Stimulated activated CD8-positive, alpha-beta memory T cell treated with anti-CD3 and anti-CD28 coated beads, Interleukin-4, amount 100 ng/mL, for 1 hour (primary cell): ENCODE measurements at places on chromosomes 12 and 14.

DNA sequence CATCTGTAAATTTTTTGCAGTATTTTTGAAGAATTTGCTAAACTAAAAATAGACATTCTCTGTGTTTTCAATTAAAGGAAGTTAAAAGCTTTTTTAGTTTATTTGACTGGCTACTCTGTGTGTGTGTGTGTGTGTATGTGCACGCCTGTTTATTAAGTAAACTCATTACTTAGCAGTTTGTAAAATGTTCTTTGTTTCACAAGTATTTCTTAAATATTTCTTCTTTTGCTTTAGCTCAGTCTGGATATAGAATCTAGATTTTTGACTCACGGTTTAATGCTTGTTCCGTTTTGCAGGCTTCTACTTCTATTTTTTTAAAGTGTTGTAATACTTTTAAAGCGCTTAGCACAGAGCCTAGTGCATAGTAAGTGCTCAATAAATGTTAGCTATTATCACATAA, 46.5 kb upstream of the KCNMB4 start:
- no peak for DNase-seq

DNA sequence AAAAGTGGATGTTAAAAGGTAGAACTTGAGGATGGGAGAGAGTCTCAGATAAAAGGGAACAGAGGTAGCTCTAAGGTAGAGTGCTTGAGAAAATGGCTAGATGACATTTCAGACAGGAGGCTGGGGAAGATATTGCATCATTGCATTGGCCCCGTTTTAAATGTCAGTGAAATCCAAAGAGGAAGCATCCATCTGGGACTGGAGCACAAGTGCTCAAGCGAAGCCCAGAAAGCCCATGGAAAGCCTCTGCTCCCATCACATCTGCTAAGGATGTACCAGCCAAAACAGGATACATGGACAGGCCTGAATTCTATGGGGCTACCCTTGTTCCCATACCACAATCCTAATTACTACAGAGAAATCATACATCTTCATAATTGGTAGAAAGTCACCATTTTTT, 581.5 kb upstream of the TMEM132C start:
- DNase-seq, result no peak

DNA sequence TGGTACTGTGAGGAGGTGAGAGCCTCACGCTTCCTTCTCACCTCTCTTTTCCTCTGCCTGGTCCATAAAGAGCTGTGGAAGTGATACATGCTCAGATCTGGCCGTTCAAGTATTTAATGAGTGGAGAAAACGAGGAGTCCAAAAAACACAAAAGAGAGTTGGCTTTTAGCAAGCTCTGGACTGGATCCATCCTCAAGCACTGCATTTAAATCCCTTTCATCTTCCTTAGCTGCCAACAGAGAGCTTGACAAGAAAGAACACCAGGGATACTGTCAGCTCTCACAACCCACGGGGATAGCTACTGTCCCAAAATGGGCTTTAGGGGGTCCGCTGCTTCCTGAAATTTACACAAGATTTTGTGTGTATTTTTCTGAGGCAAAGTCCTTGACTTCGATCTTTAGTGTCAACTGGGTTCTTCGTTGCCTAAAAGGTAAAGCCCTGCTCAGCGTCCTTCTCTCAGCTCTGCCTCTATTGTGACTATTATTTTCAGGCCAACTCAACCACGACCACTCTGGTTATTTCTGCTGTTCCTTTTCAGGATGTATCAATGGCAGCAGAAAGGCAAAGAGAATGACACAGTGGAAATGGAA, 120.9 kb downstream of the TMTC1 start:
- DNase-seq, result no peak

DNA sequence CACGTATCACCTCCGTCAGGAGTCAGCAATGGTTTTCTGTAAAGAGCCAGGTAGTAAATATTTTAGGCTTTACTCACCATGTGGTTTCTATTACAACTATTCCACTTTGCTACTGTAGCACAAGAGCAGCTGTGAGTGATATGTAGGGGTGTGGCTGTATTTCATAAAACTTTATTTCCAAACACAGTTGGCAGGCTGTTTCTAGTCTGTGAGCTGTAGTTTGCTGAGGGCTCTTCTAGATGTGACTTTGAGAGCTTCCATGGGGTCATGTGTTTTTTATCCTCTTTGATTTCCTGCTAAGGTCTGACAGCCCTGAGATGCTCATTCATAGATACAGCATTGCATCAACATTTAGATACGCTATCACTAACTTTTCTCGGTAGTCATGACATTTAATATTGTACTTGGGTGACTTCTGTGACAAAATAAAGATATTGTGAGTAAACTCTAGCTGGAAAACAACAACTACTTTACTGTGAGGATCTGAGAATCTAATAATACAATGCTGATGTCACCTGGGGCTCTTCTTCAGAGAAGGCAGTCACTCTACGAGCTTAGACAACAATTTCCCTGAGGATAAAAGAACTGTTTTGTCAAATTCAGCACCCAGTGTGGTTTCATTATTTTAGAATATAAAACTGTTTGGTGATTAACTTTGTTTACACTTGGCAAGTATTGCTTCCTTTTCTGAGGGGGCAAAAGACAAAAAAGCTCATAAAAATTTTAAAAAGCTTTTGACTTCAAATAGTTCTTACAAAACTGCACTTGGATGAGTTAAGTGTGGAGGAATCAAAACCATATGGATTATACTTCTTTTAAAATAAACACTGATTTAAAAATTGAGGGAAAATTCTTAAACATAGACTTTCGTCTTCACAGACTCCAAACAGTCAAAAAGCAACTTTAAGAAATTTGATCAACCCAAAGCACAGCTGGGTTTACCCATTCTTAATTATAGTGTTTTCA, 231.2 kb upstream of the DCN start:
- DNase-seq, result no peak

DNA sequence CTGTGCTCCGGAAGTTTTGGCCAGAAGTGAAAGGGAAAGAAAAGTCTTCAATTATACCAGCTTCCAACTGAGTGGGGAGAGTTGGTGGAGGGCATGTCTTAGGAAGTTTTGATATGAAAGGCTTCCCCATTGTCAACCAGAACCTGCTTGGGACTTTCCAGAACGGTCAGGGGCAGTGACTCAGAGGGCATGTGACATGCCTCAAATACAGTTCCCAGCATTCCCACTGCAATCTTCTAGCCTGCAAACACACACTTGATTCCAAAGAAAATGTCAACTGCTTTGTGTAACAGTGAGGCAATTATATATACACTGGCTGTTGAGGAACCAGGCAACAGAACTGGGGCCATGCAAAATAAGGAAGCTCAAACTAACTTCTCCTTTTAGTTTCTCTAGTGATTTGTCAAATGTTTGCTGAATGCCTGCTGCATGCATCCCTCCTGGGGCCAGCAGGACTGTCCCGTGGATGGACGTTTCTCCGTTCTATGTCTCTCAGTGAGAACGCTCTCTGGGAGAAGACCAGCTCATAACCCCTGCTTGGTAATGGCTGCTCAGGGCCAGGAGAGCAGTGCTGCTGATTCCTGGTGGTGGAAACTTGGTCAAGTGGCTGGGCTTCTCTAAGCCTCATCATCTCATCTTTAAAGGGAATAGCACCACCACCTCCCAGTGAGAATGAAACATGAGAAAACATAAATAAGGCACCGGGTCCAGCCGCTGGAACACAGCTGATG, 18.3 kb downstream of the SLC25A47 start:
- DNase-seq, result no peak

DNA sequence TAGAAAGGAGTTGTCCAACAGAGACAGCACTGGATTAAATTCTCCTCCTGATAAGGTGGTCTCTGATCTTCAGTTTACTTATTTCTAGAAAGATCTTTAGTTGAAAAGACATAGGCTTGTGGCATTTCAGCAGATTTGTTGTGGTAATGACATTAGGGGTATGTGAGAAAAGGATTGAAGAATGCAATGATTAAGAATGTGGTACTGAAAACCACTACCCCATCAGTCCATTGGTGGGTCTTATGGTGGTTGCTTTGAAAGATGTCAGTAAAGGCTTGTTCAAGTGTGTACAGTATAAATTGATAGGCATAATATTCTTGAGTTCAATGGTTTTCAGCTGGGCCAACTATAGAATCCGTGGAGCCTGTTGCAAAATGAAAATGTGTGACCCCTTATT, 10.8 kb downstream of the PPFIBP1 start:
- no peak for DNase-seq

- no peak for DNase-seq
Observed at GRCh38 chr12:25415004-25415403, 138.1 kb downstream of the LMNTD1 start.

- no peak for DNase-seq
Observed at GRCh38 chr12:111868676-111869588, 26.9 kb downstream of the MAPKAPK5 start.

DNA sequence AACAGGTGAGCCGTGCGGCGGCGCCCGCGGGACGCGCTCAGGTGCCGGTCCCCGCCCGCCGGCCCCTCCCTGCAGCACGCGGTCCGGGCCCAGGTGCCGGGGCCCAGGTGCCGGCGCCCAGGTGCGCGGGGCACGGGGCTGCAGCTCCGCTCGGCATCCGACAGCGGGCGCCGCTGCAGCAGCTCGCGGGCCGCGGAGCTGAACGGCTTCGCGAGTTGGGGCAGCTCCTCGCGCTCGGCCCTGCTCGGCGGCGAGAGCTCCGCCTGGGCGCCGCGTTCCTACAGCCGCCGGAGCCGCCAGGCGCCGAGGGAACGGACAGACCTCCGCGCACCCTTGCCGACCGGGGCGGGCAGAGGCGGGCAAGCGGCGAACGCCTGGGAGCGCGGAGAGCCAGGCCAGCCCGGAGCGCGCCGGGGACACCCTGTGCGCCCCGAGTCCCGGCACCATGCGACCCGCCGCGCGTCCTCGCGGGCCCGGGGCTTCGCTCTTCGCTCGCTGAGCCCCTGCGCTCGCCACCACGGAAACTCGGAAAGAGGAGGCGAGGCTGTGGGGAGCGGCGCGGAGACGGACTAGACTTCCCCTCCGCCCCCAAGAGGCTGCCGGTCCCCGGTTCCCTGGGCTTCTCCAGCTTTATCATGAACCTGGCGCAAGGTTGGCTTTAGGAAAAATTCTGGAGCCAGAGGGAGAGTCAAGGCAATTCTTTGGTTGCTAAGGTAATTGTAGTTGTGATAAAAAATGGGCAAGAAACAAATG, at the start of gene RGS6:
RGS6 (plus strand) TSS at position 201 of the 753 bp plus-strand sequence.
- DNase-seq, result no peak

DNA sequence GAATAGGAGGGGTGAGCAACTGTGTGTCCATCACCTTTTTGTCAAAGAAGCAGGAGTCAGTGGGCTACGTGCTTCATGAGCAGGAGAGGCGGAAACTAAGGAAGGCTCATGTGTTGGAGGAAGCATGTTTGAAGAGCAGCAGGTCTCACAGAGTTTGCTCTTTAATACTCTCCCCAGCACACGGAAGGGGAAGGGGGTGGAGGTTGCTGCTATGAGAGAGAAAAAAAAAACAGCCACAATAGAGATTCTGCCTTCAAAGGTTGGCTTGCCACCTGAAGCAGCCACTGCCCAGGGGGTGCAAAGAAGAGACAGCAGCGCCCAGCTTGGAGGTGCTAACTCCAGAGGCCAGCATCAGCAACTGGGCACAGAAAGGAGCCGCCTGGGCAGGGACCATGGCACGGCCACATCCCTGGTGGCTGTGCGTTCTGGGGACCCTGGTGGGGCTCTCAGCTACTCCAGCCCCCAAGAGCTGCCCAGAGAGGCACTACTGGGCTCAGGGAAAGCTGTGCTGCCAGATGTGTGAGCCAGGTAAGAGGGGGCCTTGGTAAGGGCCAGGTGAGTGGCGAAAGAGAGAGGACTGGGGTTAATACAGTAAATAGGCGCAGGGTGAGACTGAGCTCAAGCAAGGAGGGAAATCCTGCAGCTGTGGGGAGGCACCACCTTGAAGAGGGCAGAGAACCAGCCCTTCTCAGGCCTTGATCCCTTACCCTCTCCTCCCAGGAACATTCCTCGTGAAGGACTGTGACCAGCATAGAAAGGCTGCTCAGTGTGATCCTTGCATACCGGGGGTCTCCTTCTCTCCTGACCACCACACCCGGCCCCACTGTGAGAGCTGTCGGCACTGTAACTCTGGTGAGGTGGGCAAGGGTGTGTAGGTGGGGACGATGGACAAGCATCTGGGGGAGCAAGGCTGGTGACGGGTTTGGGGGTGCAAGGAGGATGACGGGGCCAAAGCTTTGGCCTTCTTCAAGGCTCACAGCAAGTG, at the start of gene CD27:
CD27 (plus strand) TSS at position 252 of the 985 bp plus-strand sequence; CDS start at position 393, 141 bp downstream.
- no peak for DNase-seq

DNA sequence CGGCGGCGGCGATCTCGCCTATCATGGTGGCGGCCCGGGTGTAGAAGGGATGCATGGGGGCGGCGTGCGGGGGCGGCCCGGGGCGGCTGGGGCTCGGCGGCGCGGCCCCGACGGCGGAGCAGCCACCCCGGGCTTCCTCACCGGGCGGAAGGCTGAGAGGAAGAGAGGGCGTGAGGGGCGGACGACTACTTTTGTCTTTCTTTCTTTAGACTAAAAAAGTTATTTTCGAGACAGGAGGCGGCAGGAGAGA, 240 bp downstream of the BTG1 start:
- peak; percentile 50 for DNase-seq

GRCh38 chr12:88816201-88816600, 235.9 kb upstream of the KITLG start:
- DNase-seq, result no peak

DNA sequence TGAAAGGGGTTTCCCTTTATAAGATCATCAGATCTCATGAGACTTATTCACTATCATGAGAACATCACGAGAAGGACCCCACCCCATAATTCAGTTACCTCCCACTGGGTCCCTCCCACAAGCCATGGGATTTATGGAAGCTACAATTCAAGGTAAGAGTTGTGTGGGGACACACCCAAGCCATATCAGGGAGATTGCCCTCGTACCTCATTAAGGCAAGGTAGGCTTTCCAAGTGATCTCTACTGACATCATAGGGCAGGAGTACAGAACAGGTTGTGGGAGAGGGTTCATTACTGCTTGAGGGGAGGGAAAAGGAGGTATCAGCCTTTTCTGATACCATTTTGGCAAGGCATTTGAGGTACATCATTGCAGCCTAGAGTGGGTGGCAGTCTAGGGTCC, 524.6 kb downstream of the PRKD1 start:
- DNase-seq, result no peak

DNA sequence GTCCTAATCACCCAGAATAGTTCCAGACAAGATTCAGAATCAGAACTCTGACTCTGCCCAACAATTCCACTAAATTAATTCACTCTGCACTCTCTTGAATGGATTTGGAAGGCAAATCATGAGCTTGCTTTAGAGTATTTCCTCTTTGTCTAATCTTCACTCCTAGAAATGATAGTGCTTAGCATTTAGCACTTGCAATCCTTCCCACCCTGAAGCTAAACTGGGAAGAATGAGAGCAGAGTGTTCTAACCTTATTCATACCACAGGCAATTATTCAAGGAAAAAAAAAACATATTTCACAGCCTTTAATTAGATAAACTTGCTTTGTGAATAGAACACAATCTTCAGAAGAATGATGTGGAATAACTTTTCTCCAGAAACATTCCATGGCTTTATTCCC, 264.6 kb downstream of the PAWR start:
- no peak for DNase-seq

DNA sequence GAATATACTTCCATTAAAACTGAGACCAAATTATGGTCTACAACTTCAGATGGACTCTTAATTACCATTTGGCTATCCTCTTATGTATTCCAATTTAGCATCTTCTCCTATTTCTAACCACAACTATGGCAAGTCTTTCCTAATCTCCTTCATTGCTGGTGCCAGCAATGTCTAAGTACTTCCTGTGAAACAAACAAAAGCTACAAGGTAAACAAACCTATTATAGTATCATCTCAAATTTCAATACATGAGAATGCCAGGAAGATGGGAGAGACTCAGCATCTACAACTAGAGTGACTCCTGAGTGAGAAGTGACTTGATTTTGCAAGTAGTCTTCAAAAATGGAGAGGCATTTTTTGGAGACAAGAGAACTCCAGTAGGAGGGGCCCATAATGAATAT, 202.9 kb upstream of the ATXN7L3B start:
- no peak for DNase-seq
